ENCODE measurements at places on chromosomes 12 and 14.

- DNase-seq = no peak
Measured at GRCh38 chr12:28237423-28237822, 47.2 kb downstream of the CCDC91 start.

- DNase-seq = peak; percentile 66
Measured at GRCh38 chr14:105419195-105420091, at the start of gene MTA1. MTA1 (plus strand) TSS chr14:105419827; CDS start chr14:105420036, 209 bp downstream.

DNA sequence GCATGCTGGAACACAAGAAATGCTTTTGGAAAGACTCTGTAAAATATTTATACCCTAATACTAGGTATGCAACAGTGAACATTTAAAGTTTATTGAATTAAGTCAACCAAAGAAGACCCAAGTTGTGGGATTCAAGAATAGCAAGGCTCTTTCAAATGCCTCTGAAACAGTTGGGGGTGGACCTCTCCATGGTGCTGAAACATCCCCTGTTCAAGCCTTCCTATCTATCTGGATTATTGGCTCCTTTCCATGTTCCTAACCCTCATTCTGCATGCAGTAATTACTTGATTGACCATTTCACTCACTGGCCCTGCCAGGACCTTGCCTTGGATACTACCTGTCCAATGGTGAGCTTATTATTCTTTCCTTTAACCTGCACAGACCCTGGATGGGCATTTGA is 349.7 kb downstream of the NRXN3 start:
- DNase-seq = peak; percentile 21

GRCh38 chr14:62854951-62855350 is 190.3 kb downstream of the KCNH5 start:
- DNase-seq = no peak

DNA sequence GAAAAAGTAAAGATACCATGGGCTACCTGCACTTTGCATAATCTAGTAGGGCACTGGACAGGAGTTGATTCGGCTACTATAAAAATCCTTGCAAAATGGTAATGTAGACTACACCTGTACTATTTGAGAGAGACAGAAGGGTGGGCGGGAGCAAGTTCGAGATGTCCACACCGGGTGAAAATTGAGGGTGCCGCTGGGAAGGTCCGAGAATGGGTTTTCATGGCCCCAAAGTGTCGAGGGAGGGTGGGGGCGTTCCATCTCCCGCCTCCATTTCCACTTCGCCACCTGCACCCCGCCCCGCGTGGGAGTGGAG is 648 bp downstream of the SNX6 start:
- DNase-seq = no peak

DNA sequence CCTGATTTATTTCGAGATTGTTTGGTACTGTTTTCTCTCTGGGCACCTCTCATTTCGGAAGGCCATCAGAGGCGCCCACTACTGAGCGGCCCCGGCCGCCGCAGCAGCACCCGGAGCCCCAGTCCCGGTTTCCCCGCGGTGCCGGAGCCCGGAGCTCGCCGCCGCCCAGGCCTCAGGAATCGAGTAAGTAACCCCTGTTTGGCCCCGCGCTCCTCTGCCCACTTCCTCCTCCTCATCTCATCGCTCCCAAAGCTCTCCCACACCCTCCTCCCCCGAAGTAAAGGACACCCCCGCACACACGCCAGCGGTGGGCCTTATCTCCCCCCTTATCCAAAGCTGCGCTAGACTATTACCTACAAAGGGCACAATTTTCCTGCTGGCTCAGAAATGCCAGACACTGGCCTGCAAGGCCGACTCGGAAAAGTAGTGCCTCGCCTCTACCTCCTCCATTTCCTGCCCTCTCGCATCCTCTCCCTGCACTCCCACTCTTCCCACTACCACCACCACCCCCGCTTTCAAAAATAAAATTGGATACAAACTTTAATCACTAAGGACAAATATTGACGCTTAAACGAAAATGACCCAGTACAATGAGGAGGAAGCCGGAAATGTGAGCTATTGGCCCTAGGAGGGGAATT is 637 bp upstream of the FOXG1 start:
- no peak for DNase-seq

GRCh38 chr12:61654698-61655097 is 605.5 kb upstream of the USP15 start:
- DNase-seq = no peak

- peak; percentile 39 for DNase-seq
Measured at GRCh38 chr14:81303258-81303935, 82.6 kb upstream of the GTF2A1 start.

DNA sequence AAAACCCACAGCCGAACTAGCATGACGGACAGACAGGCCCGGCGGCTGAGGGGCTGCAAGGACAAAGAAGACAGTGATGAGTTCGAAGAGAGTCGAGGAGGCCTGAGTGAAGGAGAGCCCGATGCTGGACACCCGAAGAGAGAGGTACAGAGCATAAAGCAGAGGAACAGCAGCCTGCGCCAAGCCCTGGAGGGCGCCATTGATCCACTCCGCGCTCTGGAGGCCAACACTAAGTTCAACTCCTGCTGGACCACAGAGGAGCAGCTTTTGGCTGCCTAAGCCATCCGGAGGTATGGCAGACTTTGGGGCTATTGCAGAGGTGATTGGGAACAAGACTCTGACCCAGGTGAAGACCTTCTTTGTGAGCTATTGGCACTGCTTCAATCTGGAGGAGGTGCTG is 7.8 kb upstream of the PLXNC1 start:
- peak; percentile 65 for DNase-seq

- DNase-seq = no peak
Measured at GRCh38 chr12:58916161-58916621, 4.1 kb downstream of the LRIG3 start.

GRCh38 chr12:57770734-57771133 is 1.2 kb downstream of the METTL1 start:
- DNase-seq = no peak

GRCh38 chr12:67193704-67194103 is 75.5 kb upstream of the CAND1 start:
- DNase-seq = peak; percentile 17

DNA sequence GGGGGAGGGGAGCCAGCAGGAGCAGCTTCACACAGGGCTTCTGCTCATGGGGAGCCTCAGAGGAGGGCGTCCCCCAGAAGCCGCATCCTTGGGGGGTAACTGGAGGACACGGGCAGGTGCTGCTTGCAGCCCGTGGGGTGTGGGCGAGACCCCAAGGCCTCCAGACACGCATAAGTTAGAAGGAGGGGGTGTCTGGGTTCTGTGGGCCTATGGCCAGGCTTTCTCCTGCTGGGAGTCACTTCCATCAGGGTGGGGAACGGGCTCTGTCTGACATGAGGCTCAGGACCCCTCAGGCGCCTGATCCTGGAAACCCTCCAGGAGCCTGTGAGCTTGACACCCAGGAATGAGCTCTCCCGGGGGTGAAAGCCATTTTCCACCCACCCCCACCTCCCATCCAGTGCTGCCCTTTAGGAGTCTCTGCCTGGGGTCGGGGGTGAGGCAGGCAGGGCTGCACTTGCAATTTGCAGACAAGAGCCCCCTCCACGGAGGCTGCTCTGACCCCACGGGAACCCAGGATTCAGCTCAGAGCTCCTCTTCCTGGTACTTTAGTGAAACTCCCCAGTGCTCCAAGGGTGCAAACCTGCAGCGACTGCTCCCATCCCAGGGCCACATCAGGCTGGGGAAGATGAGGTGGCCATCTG is 325.7 kb downstream of the ADGRD1 start:
- no peak for DNase-seq

DNA sequence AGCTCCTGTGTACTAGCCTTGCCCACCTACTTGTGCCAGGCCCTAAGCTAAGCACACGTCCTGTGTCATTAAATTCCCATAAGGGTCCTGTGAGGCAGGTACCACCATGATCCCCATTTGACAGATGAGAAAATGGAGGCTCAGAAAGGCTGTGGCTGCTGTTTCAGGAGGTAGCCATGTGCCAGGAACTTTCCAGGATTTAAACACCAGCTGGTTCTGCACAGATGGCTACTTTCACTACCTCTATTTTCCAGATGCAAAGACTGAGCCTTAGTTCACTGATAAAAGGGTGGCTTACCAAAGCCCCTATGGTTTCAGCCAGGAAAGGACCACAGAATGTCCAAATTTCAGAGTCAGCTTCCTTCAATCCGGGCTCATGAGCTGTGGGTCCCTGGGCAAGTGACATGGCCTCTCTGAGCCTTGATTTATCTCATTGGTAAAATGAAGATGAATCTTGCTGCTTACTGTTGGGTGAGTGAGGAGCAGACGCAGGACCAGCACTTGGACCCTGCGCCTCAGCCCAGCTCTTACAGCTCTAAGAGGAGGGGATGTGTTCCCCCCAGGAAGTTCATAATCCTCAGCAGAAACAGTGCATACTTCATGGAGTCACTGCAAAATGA is 23.5 kb downstream of the CMKLR1 start:
- no peak for DNase-seq

GRCh38 chr12:121766290-121767039 is 27.0 kb downstream of the RHOF start:
- DNase-seq = no peak

DNA sequence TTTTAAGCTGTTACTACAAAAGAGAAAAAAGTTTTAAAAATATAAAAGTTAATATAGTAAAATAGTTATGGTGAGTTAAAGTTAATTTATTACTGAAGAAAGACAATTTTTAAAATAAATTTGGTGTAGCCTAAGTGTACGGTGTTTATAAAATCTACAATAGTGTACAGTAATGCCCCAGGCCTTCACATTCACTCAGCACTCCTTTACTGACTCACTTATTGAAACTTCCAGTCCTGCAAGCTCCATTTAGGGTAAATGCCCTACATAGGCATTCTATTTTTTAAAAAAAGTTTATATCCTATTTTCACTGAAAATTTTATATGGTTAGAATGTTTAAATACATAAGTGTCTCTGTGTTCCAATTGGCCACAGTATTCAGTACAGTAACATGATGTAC is 769.5 kb upstream of the NOVA1 start:
- no peak for DNase-seq

GRCh38 chr12:76462668-76463224 is 96.8 kb downstream of the OSBPL8 start:
- no peak for DNase-seq

DNA sequence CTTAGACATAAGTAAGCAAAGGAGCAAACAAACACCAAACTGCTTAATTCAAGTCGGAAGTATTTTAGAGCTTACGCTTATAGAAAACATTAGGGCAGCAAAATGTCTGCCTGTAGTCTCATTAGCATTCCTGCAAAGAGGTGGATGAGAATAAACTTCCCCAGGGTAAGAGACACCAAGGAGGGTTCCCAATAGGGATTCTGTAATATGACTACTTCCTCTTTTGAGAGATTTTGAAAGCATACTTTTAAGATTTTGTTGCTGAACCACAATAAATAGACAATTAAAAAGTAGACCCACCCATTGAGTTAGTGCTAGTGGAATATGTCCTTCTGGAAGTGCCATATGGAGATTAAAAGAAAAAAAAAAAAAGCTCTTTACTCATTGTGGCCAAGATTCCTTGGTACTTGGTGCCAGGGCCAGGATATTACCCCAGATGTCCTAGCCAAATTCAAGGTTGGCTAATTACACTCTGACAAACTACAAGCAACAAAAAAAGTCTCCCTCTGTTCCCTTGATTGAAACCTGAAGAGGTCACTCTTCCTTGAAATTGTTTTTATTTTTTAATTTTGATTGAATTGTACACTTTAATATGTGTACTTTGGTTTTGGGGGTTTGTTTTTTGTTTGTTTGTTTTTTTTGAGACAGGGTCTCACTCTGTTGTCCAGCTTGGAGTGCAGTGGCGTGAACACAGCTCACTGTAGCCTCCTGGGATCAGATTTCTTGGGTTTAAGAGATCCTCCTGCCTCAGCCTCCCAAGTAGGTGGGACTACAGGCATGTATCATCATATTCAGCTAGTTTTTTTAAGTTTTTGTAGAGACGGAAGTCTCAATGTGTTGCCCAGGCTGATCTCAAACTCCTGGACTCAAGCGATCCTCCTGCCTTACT is 8.7 kb downstream of the CLIP1 start:
- no peak for DNase-seq

DNA sequence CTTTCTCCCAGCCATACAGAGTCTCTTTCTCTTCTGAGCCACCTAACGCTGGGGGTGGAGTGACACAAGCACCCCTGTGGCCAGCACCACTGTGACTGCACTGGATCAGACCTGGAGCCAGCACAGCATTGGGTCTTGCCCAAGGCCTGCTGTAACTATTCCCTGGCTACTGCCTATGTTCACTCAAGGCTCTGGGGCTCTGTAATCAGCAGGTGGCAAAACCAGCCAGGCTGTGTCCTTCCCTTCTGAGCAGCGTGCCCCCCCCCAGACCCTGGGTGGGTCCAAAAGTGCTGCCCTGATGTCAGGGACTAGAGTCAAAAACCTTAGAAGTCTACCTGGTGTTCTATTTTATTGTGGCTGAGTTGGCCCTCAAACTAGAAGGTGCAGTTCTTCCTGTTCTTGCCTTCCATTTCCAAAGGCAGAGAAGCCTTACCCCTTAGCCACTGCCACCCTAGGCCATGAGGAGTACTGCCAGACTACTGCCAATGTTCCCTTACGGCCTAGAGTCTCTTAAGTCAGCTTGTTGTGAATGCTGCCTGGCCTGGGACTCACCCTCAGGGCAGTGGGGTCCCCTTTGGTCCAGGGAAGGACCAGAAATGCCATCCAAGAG is 49.9 kb downstream of the PELI2 start:
- no peak for DNase-seq

DNA sequence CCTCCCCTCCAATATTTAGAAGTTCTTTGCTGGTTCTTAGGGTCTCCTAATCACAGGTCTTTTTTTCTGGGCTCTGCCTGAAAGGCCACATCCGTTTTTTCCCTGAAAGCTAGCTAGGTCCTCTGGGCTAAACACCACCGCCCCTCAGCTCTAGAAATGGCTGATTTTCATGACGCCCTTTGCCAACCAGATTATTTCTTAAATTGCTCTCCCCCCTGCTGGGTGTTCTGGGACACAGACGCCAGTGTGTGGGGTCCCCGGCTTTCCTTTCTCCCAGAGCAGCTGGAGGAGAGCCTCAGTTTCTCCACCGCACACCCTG is 45.3 kb upstream of the ATP23 start:
- no peak for DNase-seq

DNA sequence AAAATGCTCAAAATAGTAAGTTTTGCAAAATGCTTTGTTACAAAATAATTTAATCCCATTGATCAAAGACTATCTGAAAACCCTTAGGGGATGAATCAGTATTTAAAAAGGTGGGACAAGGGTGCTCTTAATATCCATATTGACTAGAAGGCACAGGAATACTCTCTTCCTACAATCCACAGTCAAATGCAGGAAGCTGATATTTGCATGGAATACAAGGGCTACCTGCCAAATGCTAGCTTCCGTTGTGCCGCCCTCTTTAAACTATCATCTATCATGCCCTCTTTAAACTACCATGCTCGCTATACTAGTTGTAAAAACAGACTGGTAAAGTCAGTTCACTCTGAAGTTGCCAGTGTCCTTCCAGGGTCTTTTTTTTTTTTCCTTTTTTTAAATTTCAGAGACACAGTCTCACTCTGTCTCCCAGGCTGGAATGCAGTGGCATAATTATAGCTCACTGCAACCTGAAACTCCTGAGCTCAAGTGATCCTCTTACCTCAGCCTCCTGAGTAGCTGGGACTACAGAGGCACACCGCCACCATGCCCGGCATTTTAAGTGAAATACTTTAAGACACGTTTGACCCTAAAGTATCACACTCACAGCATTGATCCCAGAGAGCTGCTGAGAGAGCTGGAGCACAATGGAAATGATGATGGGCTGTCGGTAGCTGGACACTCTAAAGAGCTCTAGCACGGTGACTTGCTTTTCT is 6.7 kb downstream of the SLC2A3 start:
- no peak for DNase-seq

GRCh38 chr14:74401504-74402241 is 24.3 kb downstream of the SYNDIG1L start:
- peak; percentile 71 for DNase-seq

All from stimulated activated naive CD8-positive, alpha-beta T cell treated with anti-CD3 and anti-CD28 coated beads, Interleukin-15, Interleukin-2, amounts not matched to agents 100 U/mL and 50 U/mL, for 24 hours (primary cell).